Activated T-helper 9 cell treated with anti-CD3 and anti-CD28 coated beads, Interleukin-2, amount 50 U/mL, for 16 hours (primary cell): ENCODE measurements at places on chromosomes 5 and 9.
A peak's percentile ranks its signal among the peaks of the same experiment; 100 is the strongest.

GRCh38 chr5:35089334-35090314, 41.9 kb upstream of the AGXT2 start:
- DNase-seq: peak; percentile 29

GRCh38 chr5:146817973-146818372, 60.6 kb downstream of the PPP2R2B start:
- DNase-seq: no peak

DNA sequence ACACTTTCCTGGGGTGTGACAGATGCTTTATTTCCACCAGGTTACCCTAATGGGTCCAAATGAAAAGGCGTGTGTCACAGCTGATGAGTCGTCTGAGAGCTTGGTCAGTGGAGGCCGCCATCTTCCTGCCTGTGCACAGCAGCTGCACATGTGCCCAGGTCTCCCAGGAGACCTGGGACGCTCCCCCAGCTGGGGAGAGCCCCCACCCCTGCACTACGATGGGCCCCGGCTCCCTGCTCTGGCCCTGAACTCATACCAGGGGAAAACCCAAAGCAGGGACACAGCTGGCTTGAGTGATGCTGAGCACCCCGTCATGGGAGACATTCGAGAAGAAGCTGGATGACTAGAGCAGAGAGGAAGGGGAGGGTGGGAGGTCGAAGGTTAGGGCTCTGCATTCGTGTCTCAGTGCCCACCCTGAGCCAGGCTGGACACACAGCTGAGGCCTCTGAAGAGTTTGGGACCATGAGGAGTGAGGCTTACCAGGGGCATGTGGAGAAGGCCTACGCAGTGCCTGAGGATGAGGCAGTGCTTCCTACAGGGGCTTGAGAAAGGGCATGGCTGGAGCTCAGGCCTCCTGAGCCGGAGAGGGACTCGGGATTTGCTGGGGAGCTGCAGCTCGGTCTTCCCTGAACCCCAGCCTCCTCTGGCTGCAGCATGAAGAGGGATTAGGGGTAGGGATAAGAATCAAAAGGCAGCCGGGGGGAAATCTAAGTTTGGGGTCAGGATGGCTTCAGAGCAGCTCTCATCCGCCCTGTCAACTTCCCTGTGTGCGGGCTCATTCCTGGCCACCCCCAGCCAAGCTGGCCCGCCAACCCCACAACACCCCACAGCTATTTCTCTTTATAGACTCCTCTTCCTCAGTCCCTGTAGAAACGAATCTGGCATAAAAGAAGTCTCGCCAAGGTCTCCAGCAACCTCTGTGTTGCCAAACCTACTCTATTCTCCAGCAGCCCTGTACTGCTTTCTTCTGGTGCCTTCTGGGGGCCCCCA, 42.2 kb upstream of the RNU6ATAC start:
- DNase-seq: no peak

DNA sequence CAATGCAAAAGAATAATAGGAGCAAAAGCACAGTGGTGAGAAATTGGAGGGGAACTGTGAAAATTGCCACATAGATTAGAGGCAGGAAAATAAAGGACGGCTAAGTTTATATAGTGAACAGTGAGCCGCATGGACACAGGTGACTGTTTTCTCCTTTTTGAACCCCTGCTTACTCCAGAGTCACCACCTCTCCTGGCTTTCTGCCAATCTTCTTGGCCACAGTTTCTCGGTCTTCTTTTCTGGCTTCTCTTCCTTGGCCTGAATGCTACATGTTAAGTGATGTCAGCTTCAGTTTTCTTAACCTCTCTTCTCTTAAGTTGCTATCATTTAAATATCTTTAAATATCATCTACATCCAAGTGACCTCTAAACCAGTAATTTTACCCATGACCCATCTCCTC, 47.3 kb upstream of the CDKN2B start:
- no peak for DNase-seq

DNA sequence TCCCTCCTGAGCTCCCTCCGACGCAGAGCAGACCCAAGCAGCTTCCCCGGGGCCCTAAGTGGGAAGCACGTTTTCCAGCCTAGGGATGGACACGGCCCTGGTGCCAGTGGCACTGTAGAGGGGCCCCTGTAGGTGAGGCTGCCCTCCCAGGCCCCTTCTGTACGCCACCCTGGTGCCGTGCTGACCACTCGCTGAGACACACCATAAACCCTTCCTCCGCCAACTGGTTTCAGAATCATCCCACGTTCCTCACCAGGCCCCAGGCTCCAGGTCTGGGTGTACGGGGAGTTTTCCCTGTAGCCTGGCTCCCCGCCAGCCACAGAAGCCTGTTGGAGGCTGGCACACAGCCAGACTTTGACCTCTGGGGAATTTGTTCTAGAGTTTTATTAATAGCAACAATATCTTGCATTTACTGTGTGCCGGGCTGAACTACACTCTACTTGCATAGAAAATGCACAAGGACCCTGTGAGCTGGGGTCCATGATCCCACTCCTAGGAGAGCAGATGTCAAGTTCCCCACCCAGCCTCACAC, 18.2 kb upstream of the WDR38 start:
- DNase-seq: no peak

- no peak for DNase-seq
These were observed 6.6 kb downstream of the POC5 start for GRCh38 chr5:75710637-75711036.

GRCh38 chr5:11415751-11416150, 488.5 kb downstream of the CTNND2 start:
- no peak for DNase-seq

- DNase-seq: no peak
These were observed 162.8 kb downstream of the TLE1 start for GRCh38 chr9:81526587-81526986.

- no peak for DNase-seq
These were observed 591.1 kb downstream of the DTWD2 start for GRCh38 chr5:118397236-118397635.
